ENCODE measurements at places on chromosomes 6 and 20.

DNA sequence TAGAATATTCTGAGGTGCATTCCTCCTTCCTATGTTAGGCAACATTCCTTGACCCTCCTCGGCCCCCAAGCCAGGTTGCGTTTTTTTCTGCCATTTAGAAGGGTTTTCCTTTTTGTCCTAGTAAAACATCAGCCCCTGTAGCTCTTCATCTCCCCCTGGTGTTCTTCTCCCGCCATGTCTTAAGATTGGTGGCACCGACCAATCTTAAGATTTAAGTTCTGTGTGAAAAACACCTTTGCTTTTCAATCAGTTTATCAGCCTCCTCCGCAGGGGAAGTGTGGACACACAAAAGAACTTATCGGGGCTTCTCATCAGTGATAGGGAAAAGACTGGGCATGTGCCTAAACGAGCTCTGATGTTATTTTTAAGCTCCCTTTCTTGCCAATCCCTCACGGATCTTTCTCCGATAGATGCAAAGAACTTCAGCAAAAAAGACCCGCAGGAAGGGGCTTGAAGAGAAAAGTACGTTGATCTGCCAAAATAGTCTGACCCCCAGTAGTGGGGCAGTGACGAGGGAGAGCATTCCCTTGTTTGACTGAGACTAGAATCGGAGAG lies 719 bp upstream of the EDN1 start:
- peak; percentile 46 for DNase-seq

DNA sequence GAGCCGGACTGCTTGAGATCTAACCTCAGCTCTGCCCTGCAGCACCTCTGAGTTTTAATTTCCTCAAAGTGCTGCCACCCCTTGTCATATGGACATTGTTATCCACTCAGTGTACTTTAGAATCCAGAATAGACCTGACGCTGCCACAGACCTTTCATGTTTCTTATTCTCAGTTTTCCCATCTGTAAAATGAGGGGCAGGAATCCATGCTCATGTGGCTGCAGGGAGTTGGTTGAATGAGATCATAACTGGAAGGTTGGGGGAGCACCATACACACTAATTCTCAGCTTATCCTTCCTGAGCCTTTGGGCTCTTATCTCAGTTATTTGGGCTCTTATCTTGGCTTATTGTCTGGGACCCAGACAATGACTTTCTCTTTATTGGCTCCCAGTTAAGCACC lies 2.3 kb downstream of the PABPC1L start:
- no peak for DNase-seq

DNA sequence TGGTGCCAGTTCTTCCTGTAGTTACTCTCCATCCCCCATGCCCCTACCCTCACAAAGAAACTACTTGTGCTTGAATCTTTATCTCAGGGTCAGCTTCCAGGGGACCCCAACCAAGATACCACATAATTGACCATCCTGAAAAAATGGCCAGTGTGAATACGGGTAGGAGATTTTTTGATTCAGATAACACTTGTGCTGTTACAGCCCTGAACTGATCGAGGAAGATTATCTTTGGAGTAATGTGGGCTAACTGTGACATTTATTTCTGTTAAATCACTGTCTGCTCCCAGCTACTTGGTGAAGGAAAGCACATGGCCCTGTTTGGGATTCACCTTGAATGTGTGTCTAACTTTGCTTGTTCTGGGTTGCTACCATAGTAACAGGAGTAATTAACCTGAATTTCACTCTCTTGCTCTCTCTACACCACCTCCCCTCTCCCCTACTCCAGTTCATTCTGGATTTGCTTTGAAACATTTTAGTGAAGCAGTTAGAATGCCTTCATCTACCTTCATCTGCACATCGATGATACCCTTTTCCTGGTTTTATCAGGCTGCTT lies 219.6 kb upstream of the CHD6 start:
- no peak for DNase-seq

GRCh38 chr20:43761386-43762340 lies 34.9 kb upstream of the GTSF1L start:
- DNase-seq, result no peak

DNA sequence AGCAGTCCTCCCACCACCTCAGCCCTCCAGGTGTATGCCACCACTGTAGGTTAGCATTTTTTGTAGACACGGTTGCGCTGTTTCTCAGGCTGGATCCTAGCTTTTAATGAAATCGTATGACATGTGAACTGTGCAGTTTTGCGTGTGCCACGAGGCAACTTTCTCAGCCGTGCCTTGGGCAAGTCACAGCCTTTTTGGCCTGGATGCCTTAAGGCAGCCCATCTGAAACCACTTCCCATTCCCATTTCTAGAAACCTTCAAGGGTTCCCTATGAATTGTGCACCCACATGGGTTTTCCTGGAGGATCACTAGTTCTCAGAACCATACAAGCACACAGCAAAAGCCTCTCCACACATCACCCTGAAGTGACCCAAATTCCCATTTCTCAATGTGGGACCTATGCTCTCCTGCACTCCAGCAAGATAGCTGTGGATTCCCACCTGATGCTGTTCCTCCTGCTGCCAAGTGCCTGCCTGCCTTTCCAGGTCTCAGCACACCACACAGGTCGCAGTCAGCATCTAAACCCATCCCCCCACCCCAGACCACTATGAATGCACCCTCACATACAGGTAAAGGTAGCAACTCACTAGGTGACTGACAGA lies 28.9 kb downstream of the SNX5 start:
- DNase-seq, result no peak

DNA sequence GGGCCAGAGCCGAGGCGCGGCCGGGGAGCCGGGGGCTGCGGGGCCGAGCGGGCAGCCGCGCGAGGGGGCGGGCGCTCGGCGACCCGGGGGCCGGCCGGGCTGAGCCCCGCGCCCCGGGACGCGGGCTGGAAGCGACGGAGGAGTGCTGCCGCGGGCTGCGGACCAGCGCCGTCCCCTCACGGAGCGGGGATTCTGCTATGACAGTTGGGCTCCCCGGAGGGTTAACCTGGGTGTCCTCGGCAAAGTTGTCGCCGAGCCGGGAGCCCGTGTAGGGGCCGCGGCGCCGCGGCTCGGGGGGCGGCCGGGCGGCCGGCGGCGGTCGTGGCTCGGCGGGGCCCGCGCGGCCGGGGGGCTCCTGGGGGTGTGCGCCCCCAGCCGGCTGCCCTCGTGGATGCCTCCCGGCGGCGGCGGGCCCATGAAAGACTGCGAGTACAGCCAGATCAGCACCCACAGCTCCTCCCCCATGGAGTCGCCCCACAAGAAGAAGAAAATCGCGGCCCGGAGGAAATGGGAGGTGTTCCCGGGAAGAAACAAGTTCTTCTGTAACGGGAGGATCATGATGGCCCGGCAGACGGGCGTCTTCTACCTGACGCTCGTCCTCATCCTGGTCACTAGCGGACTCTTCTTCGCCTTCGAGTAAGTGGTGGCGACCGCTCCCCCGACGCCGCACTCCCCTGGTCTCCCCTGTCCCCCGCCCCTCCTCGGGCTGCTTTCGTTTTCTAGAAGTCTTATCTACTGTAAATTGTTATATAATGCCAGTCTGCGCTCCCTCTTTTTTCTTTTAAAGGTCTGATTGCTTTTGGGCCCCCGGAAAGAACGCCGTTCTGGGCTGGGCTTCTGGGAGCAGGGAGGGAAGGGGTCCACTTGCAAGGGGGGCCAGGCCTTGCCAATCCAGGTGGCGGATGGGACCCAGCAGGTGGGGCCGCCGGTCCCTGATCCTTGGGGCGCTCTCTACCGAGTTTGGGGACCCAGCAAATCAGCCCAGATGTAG lies 936 bp downstream of the ZDHHC14 start:
- peak; percentile 51 for DNase-seq

GRCh38 chr6:125154118-125154760 lies 666 bp downstream of the TPD52L1 start:
- DNase-seq, result no peak

GRCh38 chr6:70494833-70495232 lies 71.9 kb upstream of the SDHAF4 start:
- DNase-seq, result no peak

GRCh38 chr6:6841571-6841970 lies 253.1 kb downstream of the LY86 start:
- no peak for DNase-seq

DNA sequence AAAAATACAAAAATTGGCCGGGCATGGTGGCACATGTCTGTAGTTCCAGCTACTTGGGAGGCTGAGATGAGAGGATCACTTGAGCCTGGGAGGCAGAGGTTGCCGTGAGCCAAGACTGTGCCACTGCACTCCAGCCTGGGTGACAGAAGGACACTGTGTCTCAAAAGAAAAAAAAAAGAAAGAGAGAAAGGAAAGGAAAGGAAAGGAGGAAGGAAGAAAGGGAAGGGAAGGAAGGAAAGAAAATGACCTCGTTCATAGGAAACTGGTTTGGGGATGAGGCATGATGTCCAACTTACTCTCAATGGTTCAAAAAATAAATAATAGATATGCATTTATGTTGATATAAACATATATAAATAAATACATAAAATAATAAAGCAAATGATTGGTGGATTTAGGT lies 6.8 kb upstream of the BFSP1 start:
- no peak for DNase-seq

DNA sequence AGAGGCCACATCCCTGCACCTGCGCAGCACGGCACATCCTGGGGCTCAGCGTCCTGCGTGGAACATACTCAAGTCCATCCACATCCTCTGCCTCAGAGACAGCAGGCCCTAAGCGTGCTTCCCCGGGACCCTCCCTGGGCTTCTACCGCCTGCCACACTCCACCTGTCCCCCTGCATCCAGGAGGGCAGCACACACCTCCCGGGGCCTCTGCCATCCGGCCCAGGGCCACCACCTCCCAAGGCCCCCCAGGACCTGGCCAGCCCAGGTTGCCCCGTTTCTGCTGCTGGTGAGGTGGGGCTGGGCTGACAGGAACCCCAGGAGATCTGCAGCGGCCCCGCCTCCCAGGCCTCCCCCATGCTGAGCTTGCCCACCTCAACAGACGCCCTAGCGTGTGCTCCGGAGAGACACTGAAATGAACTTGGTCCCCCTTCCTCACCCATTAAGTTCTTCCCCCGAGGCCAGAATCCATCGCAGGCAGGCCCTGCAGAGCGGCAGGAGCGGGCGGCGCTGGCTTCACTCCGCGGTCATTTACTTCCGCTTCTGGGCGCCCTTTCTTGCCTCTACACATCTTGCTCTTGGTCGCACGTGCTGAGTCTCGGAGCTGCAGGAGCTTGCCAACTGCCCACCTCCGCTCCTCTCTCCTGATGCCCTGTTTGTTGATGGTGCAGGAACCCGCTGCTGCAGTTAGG lies 235.3 kb downstream of the TAF4 start:
- DNase-seq, result no peak

DNA sequence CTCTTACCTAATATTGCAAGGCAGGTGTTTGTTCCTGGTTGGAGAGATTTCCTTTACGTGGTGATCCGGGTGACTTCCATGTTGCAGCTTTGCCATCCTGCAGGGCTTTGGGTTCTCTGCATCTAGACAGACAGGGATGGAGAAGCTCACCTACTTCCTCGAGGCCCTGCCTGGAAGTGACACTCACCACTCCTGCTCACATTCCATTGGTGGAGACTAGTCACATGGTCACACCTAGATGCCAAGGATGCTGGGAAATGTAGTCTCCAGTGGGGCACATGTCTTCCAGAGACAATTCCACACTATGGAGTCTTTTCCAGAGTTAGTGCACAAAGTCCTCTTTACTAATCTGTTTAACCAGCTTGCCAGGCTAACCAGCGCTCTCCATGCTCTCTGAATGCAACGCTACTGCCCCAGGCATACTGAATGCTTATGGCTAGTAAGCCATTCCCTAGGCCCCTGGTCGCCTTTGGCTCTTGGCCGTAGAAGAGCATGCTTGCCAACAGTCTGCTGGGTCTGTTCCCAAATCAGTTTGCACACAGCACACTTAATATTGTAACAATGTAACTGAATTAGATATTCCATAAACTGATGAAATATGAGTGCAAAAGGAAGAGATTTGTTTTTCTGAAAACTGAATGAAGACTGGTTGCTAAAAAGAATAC lies 6.7 kb upstream of the KCNK15 start:
- DNase-seq, result peak; percentile 63

DNA sequence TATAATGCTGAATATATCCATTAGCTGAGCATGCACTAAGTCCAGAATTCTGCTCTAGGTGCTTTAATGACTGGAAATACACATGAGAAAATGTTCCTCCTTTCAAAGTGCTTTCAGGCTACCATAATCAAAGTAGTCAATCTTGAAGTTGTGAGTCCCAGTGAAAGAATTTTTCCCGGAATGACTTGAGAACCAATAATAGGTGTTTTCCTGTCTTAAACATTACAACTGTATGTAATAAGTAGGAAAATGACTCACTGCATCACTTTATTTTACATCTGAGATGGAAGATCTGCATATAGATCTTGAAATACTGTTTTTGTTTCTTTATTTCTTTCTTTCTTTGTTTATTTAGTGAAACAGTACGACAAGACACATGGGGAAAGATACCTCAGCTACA lies 437.4 kb upstream of the JAG1 start:
- DNase-seq, result no peak

DNA sequence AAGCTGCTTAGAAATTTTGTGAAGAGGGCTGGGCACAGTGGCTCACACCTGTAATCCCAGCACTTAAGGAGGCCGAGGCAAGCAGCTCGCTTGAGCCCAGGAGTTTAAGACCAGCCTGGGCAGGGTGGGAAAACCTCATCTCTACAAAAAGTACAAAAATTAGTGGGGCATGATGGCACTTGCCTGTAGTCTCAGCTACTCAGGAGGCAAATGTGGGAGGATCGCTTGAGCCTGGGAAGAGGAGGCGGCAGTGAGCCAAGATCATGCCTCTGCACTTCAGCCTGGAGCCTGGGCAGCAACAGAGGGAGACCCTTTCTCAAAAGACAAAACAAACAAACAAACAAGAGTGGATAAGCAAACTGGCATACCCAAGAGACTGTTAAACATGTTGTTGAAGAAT lies 308.3 kb upstream of the ADGRB3 start:
- DNase-seq, result no peak

GRCh38 chr20:41014561-41015088 lies 14.0 kb upstream of the TOP1 start:
- DNase-seq, result no peak
